ENCODE measurements at places on chromosomes 5 and 9.

GRCh38 chr5:21688655-21689054 lies 1164.5 kb downstream of the CDH12 start:
- no peak for DNase-seq

DNA sequence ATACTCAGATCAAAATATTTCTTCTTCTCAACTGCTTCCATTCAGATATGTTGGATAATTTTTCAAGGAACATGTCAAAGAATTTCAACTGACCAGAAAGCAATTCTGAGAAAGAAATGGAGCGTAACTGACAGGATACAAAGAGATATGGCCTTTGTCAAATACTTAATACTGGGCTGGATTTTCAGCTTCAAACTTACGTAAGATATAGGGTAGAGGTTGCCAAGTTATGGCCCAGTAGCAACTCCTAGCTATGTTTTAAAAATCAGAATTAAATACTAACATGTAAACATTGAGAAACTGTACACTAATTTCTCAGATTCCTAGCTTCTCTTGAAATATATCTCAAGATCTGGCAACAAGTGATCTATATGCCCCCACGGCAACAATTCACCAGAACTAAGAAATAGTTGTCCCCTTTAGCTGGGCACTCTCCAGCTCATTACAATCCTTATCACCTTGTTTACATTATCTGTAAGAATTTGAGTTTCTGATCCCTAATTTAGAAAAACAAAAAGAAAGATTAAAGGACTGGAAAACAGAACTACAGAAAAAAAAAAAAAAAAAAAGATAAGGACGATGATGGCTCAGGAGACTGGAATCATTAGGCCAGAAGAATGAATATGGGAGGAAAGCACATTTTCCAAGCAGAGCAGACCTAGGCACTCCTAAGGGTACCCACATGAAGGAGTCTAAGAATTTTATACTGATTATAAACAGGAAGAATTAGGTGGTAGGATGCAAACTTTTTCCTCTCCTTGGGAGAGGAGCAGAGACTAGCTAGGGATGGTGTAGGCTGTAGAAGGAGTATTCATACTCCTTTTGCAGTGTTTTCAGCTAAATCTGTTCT lies 23.0 kb downstream of the INIP start:
- DNase-seq = no peak

DNA sequence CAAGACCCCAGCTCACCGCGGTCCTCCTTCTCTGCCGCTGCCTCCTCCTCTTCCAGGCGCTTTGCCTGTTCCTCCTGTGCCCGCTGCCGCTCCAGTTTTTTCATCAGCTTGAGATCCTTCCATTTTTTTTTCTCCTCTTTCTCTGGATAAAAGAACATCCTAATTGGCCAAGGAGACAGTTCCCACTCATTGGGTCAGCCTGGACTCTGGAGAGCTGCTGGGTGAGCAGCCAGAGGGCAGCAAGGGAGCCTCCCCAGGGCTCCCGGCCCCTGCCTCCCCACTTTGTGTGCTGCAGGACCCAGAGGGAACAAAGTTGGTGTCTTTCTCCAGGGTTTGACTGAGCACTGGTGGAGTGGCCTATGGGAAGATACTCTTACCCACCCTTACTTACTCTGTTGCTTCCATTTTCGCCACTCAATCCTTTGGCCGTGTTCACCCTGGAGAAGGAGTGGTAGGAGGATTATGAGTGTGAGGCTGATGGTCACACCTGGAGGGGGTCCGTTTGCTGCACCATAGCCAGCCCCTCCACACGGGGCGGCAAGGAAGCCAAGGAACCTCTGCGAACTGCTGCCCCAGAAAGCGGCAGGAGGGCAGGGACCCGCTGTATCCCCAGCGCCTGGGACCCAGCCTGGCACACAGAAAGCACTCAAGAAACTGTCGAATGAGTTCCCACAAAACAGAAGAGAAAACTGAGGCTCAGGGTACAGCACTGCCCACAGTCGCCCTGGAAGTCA lies 708 bp downstream of the SPOUT1 start:
- DNase-seq = no peak

GRCh38 chr9:37621273-37622121 lies 29.1 kb upstream of the TOMM5 start:
- DNase-seq = no peak

GRCh38 chr5:139647506-139648204 lies 494 bp upstream of the CXXC5 start:
- no peak for DNase-seq

DNA sequence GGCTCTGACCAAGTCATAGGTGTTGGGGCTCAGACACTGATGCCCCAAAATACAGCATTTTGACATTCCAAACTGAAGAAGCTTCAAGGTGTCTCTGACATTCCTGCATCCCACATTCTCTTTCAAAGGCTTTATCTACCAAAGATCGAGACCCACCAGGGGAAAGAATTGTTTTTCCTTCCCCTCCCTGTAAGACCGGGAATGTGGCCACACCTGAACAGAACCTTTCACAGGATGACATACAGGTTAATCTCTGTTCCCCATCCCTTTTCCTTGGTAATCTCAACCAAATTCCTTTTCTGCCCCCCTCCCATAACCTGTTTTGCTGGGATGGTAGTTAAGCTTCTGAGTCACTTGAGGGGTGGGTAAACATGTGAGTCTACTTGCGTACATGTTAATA lies 72.3 kb downstream of the IQGAP2 start:
- DNase-seq = no peak

DNA sequence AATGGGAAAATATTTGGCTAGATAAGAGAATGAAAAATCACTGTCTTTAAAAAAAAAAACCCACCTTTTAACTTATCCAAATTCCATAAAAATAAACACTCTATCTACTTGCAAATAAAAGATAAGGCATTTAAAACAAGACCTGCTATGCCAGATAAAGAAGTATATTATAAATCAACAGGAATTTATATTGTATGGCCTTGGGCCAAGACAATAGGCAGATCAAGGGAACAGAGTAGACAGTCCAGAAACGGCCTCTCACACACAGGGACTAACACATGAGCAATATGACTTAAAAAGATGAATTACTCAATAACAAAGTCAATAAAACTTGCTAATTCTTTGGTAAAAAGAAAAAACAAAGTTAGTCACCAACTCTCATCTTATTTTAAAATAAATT lies 34.7 kb upstream of the ICE1 start:
- no peak for DNase-seq

DNA sequence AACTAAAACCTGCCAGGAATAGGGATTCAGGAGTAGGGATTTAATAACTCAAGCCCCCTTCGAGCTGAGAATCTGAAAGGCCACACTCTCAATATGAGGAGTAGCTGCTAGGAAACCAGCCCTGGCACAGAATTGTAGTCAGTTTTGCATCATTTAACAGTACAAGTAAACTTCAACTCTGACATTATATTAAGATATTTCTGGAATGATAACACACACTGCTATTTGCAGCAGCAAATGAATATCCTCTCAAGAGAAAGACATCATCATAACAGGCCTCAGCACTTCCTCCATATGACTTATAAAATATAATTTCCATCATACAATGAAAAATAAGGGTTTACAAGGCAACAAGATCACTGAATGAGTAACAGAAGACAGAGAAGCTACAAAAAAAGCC lies 138.2 kb upstream of the RFX3 start:
- DNase-seq = no peak

DNA sequence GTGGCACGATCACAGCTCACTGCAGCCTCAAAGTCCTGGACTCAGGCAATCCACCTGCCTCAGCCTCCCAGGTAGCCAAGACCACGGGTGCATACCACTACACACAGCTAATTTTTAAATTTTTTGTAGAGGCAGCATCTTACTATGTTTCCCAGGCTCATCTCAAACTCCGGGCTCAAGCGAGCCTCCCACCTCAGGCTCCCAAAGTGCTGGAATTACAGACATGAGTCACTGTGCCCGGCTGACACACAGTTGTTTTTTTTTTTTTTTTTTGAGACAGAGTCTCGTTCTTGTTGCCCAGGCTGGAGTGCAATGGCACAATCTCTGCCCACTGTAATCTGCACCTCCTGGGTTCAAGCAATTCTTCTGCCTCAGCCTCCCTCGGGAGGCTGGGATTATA lies 70.1 kb upstream of the CNOT6 start:
- DNase-seq = no peak

DNA sequence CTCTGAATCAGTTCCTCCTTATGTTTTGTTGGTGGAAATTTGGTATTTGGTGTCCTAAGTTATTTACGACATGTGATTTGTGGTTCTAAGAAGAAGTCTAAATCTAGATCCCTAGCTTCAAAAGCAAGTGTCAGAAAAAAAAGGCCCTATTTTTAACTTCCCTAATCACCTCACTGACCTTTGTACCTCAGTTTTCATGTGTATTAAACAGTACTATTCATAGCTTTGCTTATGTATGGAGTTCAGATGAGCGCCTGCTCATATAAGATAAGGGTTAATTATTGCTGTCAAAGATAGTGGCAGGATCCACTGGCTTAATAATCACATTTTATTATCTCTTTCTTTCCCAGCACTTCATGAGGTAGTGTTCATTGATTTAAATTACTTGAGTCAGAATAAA lies 318.2 kb downstream of the PARP8 start:
- DNase-seq = no peak

DNA sequence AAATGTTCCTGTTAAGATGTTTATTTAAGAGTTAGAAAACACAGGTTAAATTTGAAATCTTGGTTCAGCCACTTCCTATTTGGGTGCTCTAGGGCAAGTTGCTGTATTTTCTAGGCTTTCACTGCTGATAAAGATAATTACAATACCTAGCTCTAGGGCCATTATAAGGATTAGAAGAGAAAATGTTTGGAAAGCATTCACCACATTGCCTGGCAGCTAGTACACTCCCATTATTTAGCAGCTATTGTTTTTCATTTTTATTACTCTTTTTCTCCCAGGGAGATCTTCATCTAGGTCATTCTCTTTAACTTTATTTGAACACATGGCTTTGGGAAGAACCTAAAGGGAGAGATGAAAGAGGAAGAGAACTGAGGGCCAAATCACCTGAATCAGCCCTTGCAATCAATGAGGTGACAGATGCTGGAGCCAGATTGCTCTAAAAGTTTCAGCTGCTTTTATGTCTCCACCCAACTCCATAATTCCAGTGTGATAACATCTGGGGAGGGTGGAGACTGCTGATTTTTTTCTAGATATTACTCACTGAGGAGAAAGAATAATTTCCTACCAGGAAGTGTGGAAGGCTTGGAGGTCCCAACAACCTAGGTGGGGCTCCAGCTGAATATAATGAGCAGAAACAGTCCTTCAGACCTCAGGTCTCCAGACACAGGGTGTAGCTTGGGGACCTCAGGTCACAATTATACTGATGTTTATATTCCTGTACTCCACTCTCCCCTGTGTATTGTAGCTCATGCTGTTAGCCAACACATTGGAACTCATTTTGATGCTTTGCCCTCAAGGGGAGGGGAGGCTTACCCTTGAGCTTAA lies 640.0 kb downstream of the RAB3C start:
- DNase-seq = no peak

DNA sequence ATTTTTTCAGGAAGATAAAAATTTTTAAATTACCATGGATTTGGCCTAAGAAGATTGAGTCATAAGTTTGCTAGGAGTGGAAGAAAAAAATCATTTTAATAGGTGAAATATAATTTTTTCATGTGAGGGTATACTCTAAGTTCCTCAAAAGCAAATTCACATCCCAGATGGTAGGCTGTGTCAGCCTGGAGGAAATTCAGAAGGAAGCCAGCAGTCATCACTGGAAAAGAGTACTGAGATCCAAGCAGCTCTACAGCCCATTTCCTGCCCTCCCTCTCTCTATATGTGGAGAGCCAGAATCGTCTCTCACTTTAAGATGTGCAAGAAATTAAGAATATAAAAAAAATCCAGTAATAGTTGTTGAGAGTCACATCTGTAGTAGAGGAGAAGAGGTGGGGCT lies 126.5 kb upstream of the CDH18 start:
- no peak for DNase-seq

GRCh38 chr5:6737043-6737941 lies 24.1 kb downstream of the TENT4A start:
- no peak for DNase-seq

- no peak for DNase-seq
Observed at GRCh38 chr9:93194221-93194625, 10.3 kb downstream of the WNK2 start.

GRCh38 chr9:23542438-23542837 lies 283.6 kb downstream of the ELAVL2 start:
- no peak for DNase-seq

- no peak for DNase-seq
Observed at GRCh38 chr5:81021486-81021885, 61.3 kb downstream of the RASGRF2 start.

DNA sequence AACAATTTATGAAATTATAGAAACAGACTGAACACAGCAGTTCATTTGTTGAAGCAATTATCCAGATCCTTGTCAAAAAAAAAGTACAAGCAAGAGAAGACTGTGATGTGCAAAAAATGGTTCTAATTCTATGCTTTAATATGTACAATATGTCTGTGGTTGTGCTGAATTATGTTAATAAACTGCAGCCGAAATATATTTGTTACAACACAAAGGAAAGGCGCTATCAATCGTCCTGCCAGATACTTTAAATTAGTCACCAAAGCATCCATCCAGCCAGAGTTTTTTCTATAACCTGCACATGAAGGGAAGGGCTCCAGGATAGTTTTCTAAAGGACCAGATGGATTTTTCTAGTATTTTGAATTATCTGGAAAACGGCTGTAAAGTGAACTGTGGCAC lies 259.5 kb downstream of the BNC2 start:
- DNase-seq = no peak

- DNase-seq = no peak
Observed at GRCh38 chr5:119427060-119427459, 25.2 kb upstream of the HSD17B4 start.

DNA sequence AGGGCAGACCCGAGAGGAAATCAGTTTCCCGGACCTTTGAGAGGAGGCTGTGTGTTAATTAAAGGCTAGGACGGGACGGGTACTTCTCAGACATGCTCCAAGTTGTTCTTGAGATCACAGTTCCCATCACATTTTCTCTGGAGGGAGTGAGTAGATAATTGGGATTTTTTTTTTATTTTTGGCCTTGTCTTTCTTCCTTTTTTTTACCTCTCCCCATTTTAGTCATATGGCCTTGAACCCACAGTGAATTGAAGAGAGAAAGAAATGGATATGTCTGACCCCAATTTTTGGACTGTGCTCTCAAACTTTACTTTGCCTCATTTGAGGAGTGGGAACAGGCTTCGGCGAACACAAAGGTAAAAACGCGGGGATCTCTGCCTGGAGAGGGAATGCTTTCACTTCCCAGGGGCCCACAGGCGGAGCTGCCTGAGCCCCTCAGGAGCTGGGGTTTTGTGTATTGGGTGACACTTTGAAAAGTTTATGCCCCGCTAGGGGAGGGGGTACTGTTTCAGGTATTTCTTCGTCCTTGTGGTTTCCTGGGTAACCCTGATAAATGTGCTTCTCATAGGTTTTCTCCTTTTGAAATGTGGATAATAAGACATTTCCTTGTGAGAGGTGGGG lies 191.8 kb downstream of the CD180 start:
- DNase-seq = no peak

GRCh38 chr9:69104830-69105527 lies 69.1 kb upstream of the TJP2 start:
- DNase-seq = no peak

- DNase-seq = no peak
Observed at GRCh38 chr9:106830527-106831150, 32.3 kb upstream of the ZNF462 start.

- no peak for DNase-seq
Observed at GRCh38 chr5:180811623-180812124, 9.1 kb upstream of the MGAT1 start.

All from stimulated activated CD8-positive, alpha-beta memory T cell treated with anti-CD3 and anti-CD28 coated beads, Interleukin-15, amount 100 ng/mL, for 1 hour (primary cell).